GM12891 (cell line): ENCODE measurements at places on chromosomes 3 and 15.

GRCh38 chr3:129004639-129005295, 3.7 kb downstream of the EFCC1 start:
- DNase-seq, result no peak

- no peak for DNase-seq
Observed at GRCh38 chr3:111669926-111670630, 74.9 kb upstream of the ZBED2 start.

DNA sequence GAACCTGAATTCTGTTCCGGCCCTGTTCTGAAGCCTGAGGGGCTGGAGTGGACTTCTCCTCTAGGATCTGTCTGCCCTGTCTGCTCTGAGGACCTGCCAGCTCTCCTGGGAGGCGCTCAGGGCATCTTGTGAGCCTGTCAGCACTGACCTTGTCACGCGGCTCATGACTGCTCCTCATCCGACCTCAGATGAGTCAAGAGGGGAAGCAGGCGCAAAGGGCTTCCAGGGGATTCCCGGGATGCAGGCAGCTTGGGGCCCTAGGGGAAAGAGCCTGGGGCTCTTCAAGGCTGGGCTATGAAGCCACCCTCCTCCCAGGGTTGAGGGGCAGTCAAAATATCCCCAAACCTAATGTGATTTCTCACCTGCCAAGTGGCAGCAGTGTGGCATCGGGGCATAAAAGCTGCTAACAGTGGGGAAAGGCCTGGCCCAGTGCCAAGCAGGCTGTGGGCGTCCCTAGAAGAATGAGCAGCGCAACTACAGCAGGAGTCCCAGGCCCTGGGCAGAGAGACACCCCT, 27.6 kb upstream of the ANKDD1A start:
- no peak for DNase-seq

DNA sequence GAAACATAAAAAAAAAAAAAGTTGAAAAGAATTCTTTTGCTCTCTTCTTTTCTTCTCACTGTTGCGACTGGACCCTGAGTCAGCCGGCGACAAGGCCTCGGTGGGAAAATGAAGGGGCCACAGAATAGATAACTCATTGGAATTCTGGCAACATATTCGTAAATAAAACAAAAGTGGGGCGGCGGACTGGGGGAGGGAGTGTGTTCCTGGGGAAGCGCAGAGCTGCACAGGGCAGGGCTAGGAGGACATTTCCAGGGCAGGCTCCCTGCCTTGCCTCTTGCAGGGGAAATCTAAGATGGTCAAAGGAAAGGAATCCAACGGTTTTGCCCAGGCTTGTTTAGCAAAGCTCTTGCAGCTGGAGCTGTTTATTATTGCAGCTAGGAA, 1042.8 kb upstream of the NR2F2 start:
- DNase-seq, result no peak

GRCh38 chr15:39820050-39820602, 37.5 kb upstream of the FSIP1 start:
- DNase-seq, result no peak

- no peak for DNase-seq
Observed at GRCh38 chr3:120443626-120444123, 7.1 kb downstream of the FSTL1 start.

- no peak for DNase-seq
Observed at GRCh38 chr3:95338446-95338845, 1275.6 kb downstream of the NSUN3 start.

GRCh38 chr3:119630128-119630879, 30.1 kb downstream of the POPDC2 start:
- DNase-seq, result no peak
